WTC11 (cell line): ENCODE measurements at places on chromosomes 3 and 15.

DNA sequence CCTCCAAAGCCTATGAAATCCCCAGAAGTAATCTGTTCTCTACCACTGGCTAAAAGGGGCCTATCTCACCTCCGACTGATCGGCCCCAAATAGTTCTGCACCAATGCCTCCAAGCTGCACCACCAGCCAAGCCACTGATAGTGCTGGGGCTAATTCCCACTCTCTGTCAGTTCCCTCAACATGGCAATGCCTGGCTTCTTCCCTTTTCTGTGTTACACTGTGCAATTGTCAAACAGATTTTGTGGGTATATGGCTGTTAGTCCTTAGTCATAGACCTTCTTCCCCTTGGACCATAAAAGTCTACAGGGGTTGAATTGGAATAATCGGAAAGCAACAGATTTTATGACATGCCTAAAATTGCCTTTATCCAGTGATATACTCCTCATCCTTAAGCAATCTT lies 9.3 kb upstream of the UBE2E2 start:
- H3K27me3 ChIP-seq = no peaks in the 10 kb centered on the region
- H3K36me3 ChIP-seq = no peaks in the 10 kb centered on the region
- H3K4me1 ChIP-seq = peaks cover 4% of the 10 kb centered on the region
- DNase-seq = no peak
- no peak overlapping the region for H3K27ac ChIP-seq
- no peak overlapping the region for H3K4me3 ChIP-seq

- H3K27me3 ChIP-seq = no peaks in the 10 kb centered on the region
- H3K4me1 ChIP-seq = no peaks in the 10 kb centered on the region
- DNase-seq = no peak
- no peak overlapping the region for H3K4me3 ChIP-seq
- H3K36me3 ChIP-seq = no peaks in the 10 kb centered on the region
- H3K27ac ChIP-seq = no peak overlapping the region
These were observed 478.4 kb upstream of the CFAP20DC start for GRCh38 chr3:59528251-59528650.

GRCh38 chr15:78104119-78104479 lies 11.7 kb downstream of the SH2D7 start:
- H3K4me3 ChIP-seq = no peak overlapping the region
- H3K27me3 ChIP-seq = no peaks in the 10 kb centered on the region; the same call in 1 of the 2 replicates
- no peak for DNase-seq
- H3K36me3 ChIP-seq = peaks cover 9% of the 10 kb centered on the region; the same call in 1 of the 2 replicates

DNA sequence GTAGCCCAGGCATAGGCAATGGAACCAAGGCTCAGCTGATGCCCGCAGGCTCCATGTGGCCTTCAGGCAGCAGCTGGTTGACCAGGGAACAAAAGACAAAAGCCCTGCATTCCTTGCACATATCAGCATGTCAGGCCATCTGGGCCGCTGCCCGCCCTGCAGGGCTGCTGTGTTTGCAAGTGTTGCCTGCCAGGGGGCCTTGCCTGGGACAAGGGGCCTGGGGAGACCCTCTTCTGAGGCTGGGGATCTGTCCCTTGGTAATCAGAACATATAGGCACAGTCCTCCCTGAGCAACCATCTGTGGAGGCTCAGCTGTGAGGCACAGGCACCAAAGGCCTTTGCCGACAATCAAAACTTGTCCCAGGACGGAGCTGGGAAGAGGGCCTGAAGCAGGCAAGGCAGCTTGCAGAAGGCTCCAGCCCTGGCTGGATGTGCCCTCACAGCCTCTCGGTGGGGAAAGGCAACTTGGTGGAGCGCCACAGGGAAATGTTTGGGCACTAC lies 138.2 kb downstream of the TPRA1 start:
- no peak overlapping the region for H3K27ac ChIP-seq
- H3K4me3 ChIP-seq = no peak overlapping the region
- H3K27me3 ChIP-seq = peaks cover 43% of the 10 kb centered on the region

DNA sequence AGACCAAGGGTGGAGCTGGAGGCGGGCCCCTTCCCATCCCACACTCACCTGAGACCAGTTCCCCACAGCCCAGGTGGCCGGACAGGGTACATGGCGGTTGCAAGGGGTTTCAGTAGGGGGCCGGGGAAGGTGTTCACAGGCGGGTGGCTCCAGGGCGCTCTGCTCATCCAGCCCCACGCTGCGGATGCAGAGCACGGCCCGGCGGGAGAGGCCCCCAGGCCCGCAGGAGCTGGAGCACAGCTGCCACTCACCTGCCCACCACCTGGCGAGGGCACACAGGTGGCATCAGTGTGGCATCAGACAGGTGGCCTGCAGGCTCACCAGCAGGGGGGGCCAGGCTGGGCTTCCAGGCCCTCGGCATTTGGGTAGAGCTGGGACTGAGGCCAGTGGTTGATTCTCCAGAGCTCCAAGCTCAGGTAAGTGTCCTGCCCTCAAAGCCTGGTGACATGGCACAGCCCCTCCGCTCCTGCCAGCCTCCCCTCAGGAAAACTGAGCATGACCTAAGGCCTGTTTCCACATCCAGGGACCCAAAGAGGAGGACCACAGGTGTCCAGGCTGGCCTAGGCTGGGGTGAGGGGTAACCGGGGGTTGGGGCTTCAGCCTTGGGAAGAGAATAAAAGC lies 43.8 kb downstream of the ADAMTS7 start:
- no peak overlapping the region for H3K27ac ChIP-seq
- peak; percentile 28 for DNase-seq
- H3K27me3 ChIP-seq = no peaks in the 10 kb centered on the region
- peaks cover 18% of the 10 kb centered on the region for H3K4me1 ChIP-seq
